ENCODE measurements at places on chromosomes 16 and 17.

DNA sequence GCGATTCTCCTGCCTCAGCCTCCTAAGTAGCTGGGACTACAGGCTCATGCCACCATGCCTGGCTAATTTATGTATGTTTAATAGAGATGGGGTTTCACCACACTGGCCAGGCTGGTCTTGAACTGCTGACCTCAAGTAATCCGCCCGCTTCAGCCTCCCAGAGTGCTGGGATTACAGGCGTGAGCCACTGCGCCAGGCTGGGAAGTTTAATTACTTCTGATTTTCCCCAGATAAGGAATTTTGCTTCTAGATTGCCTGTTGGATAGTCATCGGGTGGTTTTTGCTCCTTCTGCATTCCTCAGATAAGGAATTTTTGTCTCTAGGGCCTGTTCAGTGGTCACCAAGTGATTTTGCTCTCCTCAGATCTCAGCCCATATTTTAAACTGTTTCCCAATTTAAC lies 112.5 kb downstream of the MAP2K4 start:
- no peak for DNase-seq

- peak; percentile 81 for DNase-seq
These were observed 33.9 kb downstream of the BAHCC1 start for GRCh38 chr17:81428948-81429774.

GRCh38 chr17:3894911-3895343 lies 2.1 kb upstream of the CAMKK1 start:
- no peak for DNase-seq

DNA sequence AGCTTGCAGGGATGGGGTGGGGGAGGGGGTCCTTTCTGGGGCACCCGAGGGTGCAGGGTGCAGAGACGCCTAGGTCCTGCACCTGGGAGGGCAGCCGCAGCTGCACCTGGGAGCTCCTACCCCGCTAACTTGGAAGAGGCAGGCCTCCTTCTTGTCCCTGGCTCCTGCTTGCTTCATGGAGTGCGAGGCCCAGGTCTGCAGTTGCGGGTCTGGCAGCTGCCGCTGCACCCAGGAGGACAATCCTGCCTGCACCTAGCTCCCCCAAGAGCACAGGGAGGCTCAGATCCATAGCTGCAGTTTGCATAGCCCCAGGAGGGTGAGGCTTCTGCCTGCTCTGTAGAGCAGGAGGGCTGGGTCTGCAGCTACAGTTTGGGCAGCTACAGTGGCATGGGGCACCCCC lies 26.6 kb downstream of the GNGT2 start:
- DNase-seq = no peak

DNA sequence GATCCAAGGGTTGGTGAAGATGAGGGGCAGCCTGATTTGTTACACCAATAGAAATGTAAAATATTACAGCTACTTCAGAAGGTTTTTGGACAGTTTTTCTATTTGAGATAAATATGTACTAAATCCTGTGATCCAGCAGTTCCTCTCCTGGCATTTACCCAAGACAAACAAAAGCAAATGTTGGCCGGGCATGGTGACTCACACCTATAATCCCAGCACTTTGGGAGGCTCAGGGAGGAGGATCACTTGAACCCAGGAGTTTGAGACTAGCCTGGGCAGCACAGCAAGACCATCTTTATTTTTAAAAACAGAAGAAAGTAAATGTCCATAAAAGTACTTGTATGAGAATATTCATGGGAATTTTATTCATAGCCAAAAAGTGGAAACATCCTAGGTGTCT lies 64.8 kb upstream of the MRC2 start:
- no peak for DNase-seq

DNA sequence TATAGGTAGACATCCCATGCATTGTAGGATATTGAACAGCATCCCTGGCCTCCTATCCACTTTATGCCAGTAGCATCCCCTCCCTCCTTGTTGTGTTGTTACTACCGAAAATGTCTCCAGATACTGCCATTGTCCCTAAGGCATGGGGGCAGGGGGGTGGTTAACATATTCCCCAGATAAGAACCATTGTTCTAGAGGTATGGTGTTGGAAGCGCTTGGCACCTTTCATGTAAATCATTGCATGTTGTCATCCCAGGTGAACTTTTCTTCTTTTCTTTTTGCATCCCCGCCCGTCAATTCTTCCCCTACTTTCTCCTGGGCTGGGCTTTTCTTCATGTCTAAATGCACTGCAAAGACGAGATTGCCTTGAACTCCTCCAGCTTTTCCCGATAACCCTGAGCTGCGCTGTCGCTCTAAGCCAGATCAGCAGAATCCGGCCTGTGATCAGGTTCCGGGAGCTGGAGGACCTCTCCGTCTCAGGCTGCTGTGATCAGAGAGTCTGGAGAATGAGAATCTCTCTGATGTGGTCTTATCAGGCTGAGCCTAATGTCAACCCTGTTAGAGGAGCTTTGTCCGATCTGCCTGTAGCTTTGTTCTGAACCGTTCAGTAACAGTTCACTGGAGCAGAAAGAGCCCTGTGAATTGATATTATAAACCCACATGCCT lies 76.2 kb downstream of the RBFOX1 start:
- no peak for DNase-seq

DNA sequence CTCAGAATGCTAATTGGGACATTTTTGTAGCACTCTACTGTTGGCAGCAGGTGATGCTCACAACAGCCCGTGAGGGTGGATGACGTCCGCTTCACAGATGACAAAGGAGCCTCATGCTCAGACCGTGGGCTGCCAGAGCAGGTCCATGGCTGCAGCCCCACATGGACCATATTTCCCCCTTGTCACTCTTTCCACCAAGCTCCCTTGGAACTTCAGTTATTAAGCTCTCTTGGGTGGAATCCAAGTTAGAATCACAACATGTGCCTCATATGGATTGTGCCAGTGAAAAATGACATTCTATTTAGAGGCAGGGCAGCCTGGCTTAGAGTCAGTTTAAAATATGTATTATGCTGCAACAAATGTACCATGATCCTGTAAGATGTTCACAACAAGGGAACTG lies 33.2 kb upstream of the STH start:
- no peak for DNase-seq

- DNase-seq = no peak
These were observed 101.3 kb downstream of the HAPSTR1 start for GRCh38 chr16:9192746-9193145.

- DNase-seq = no peak
These were observed 4.5 kb downstream of the TRPV2 start for GRCh38 chr17:16419929-16420271.
